ENCODE measurements at places on chromosomes 7 and 10. TPM values are rescaled to one million over a fixed set of nuclear protein-coding genes. Genes with fewer than 3 reads are reported as not detected.

GRCh38 chr7:35550831-35551230 lies 144.1 kb downstream of the HERPUD2 start:
- H3K4me1 ChIP-seq = no peaks in the 10 kb centered on the region
- no peaks in the 10 kb centered on the region for H3K27me3 ChIP-seq
- no peak for DNase-seq
- no peak overlapping the region for H3K27ac ChIP-seq
- no peak overlapping the region for H3K4me3 ChIP-seq

The RAB19 gene
- not detected for total RNA-seq

The TMEM140 gene
- 55.7 TPM for total RNA-seq

DNA sequence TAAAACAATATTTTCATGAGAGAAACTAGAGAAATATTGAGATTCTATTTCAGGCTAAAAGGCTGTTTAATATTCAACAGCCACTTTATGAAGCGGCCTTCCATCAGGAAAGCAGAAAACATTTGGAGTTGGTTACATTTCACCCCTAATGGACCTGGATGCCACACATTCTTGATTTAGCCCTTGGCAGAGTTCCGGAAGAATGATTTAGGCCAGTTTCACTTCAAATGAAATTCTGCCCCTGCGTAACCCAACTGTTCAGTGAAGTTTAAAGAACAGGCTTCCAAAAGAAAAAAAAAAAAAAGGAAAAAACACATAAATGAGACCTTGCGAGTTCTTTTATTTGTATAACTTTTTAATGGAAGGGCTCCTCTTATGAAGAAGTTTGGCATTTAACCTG lies 239.2 kb upstream of the AKR1E2 start:
- no peaks in the 10 kb centered on the region for H3K27me3 ChIP-seq
- DNase-seq = no peak
- H3K4me3 ChIP-seq = no peak overlapping the region

The CPN1 gene
- total RNA-seq = not detected

- H3K4me1 ChIP-seq = no peaks in the 10 kb centered on the region
- no peak for DNase-seq
- H3K27me3 ChIP-seq = no peaks in the 10 kb centered on the region
- no peaks in the 10 kb centered on the region for H3K36me3 ChIP-seq
- H3K4me3 ChIP-seq = no peak overlapping the region
These were observed 198.3 kb downstream of the RPS24 start for GRCh38 chr10:78231939-78232338.

- DNase-seq = no peak
- no peaks in the 10 kb centered on the region for H3K27me3 ChIP-seq
- no peak overlapping the region for H3K27ac ChIP-seq
- no peaks in the 10 kb centered on the region for H3K4me1 ChIP-seq
- H3K36me3 ChIP-seq = no peaks in the 10 kb centered on the region
These were observed 12.5 kb downstream of the SFRP5 start for GRCh38 chr10:97759158-97759887.

DNA sequence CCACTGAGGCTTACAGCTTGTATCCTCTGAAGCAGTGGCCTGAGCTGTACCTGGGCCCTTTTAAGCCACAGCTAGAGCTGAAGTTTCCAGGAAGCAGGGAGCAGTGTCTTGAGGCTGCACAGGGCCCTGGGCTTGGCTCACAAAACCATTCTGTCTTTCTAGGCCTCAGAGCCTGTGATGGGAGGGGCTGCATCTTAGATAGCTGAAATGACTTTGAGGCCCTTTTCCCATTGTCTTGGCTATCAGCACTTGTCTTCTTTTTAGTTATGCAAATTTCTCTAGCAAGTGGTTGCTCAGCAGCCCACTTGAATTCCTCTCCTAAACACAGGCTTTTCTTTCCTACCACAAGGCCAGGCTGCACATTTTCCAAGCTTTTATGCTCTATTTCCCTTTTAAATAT lies 864.2 kb downstream of the REEP3 start:
- no peaks in the 10 kb centered on the region for H3K27me3 ChIP-seq
- no peak for DNase-seq
- no peaks in the 10 kb centered on the region for H3K36me3 ChIP-seq
- no peaks in the 10 kb centered on the region for H3K4me1 ChIP-seq
- H3K27ac ChIP-seq = no peak overlapping the region

GRCh38 chr7:129903935-129904334 lies 48.8 kb downstream of the UBE2H start:
- DNase-seq = no peak
- no peaks in the 10 kb centered on the region for H3K36me3 ChIP-seq
- H3K4me1 ChIP-seq = no peaks in the 10 kb centered on the region

DNA sequence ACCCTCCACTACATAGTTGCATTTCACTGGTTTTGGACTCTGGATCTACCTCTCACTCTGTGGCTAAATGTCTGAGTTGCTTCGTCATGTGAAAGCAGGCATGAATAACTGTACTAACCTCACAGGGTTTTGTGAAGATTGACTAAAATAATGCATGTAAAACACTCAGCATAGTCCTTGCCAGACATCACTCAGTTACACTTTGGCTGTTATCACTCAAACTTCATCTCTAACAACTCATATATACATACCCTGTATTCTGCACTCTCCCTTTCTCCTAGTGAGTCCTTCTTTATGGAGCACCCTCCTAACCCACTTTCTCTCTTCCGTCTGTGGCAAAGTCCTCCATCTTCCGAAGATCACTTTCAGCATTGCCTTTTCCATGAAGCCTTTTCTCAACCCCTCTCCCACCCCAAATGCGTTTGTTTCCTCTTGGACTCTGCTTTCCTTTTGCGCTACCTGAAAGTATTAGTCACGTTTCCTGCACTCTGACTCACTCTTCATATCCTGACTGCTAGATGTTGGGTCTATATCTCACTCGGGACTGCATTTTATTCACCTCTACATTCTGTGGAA lies 72.6 kb downstream of the OSBPL3 start:
- H3K27me3 ChIP-seq = no peaks in the 10 kb centered on the region
- H3K27ac ChIP-seq = no peak overlapping the region
- DNase-seq = no peak

- no peaks in the 10 kb centered on the region for H3K4me1 ChIP-seq
- H3K27ac ChIP-seq = peak overlapping the region; percentile 53
- no peaks in the 10 kb centered on the region for H3K36me3 ChIP-seq
- no peak overlapping the region for H3K4me3 ChIP-seq
- DNase-seq = no peak
- H3K27me3 ChIP-seq = no peaks in the 10 kb centered on the region
These were observed 3.5 kb upstream of the FRAT2 start for GRCh38 chr10:97338041-97338440.

GRCh38 chr7:158684329-158684728 lies 20.3 kb downstream of the NCAPG2 start:
- no peaks in the 10 kb centered on the region for H3K4me1 ChIP-seq
- no peaks in the 10 kb centered on the region for H3K27me3 ChIP-seq
- H3K27ac ChIP-seq = no peak overlapping the region
- DNase-seq = no peak

GRCh38 chr7:71267734-71268469 lies 136.0 kb downstream of the GALNT17 start:
- H3K27ac ChIP-seq = no peak overlapping the region
- no peaks in the 10 kb centered on the region for H3K4me1 ChIP-seq
- DNase-seq = no peak
- no peaks in the 10 kb centered on the region for H3K36me3 ChIP-seq
- H3K27me3 ChIP-seq = no peaks in the 10 kb centered on the region

The LIPN gene
- not detected for total RNA-seq

The TDRD1 gene
- total RNA-seq = 0.33 TPM

The TMEM176B gene
- 49.1 TPM for total RNA-seq

The TSPAN15 gene
- 65.0 TPM for total RNA-seq

DNA sequence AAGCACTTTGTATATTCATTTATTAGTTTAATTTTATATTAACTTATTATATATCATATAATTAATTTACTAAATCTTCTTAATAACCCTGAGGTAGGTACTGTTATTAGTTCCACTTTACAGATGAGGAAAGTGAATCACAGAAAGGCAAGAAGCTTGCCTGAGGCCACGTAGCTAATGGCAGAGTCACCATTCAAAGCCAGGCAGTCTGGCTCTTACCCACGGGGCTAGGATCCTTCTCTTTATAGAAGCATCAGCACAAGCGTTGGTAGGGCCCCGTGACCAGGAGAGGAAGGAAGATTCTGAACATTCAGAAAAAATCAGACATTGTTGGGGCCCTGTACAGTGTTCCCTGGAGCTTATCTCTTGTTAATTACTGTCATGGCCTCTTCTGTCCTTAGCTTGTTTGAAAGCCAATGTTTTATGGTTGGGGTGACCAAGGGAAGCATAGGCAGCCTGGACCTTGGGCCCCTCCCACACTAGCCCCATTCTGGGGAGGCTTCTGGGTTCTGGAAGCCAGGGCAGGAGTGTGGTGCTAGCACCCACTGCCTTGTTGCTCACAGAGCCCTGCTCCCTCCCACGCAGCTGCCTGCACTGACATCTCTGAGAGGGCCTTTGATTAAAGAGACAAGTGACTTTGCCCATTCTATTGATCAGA lies 31.1 kb upstream of the SLF2 start:
- no peak overlapping the region for H3K4me3 ChIP-seq
- DNase-seq = no peak
- H3K27me3 ChIP-seq = no peaks in the 10 kb centered on the region
- H3K4me1 ChIP-seq = no peaks in the 10 kb centered on the region
- no peaks in the 10 kb centered on the region for H3K36me3 ChIP-seq

DNA sequence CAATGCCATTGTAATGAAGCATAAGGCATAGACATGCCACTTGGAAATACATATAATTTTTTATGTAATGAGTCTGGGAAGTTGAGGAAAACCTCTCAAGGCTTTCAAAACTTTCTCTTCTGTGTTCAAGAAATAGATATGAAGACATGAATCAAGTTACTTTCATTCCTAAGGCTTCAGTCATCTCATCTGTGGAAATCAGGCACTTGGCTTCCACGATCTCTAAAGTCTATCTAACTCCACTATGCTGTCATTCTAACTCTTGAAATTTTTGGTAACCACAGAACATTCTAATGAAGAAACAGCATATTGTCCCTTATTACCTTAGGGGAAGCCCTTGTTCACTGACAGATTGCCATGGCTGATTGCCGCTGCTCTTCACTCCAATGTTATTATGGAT lies 242.6 kb downstream of the CNTNAP2 start:
- DNase-seq = no peak
- no peaks in the 10 kb centered on the region for H3K4me1 ChIP-seq
- H3K36me3 ChIP-seq = no peaks in the 10 kb centered on the region
- H3K27ac ChIP-seq = no peak overlapping the region

The SLC16A9 gene
- 0.33 TPM for total RNA-seq

GRCh38 chr10:117374506-117375359 lies 507 bp downstream of the PDZD8 start:
- no peaks in the 10 kb centered on the region for H3K27me3 ChIP-seq
- peak overlapping the region; percentile 96 for H3K27ac ChIP-seq
- H3K36me3 ChIP-seq = no peaks in the 10 kb centered on the region
- peaks cover 7% of the 10 kb centered on the region for H3K4me1 ChIP-seq

DNA sequence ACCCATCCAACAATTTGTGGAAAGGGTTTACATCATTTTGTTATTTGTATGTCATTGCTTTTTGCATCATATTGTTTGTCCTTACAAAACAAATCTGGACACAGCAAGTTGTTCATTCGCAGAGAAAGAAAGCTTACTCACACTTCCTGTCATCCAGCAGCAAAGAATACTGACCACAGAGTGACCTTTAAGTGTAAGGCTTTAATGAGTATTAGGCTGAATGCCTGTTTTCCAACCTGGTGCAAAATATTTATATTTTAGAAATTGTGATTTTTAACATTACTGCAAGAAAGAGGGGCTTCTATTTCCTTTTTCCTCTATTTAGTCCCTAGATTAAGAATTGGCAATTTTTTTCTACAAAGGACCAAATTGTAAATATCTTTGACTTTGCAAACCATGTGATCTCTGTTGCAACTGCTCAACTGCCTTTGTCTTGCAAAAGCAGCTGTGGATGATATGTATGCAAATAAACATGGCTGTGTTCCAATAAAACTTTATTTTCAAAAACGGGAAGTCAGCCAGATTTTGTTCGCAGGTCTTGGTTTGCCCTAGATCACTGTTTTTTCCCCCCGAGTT lies 27.8 kb upstream of the ITGB1 start:
- H3K27ac ChIP-seq = peak overlapping the region; percentile 64
- no peaks in the 10 kb centered on the region for H3K27me3 ChIP-seq
- no peaks in the 10 kb centered on the region for H3K36me3 ChIP-seq
- no peaks in the 10 kb centered on the region for H3K4me1 ChIP-seq

GRCh38 chr10:103504181-103504783 lies 10.8 kb downstream of the NEURL1 start:
- H3K4me3 ChIP-seq = no peak overlapping the region
- no peak for DNase-seq
- H3K27me3 ChIP-seq = no peaks in the 10 kb centered on the region

The ENTPD1 gene
- 18.4 TPM for total RNA-seq

- no peaks in the 10 kb centered on the region for H3K36me3 ChIP-seq
- no peak overlapping the region for H3K4me3 ChIP-seq
These were observed 27.4 kb upstream of the CAPZA2 start for GRCh38 chr7:116834815-116835504.

The CRHR2 gene
- total RNA-seq = under 0.01 TPM

The ZNF804B gene
- total RNA-seq = 0.33 TPM

DNA sequence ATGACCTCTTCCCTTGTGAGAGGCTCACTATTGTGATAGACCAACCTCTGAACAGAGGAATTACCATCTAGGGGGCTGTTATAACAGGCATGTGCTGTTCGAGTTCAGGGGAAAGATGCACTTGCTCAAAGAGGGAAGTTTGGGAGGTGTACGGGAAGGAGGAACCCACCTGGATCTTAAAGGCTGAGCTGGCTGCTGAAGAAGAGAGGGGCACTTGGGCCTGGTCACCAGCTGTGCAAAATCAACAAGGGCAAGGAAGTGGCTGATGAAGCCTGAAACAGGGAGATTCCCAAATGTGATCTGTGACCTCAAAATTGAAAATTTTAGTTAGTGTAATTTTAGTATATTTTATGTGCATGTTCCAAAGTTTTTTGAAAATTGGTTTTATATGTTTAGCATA lies 407.2 kb downstream of the AUTS2 start:
- H3K27me3 ChIP-seq = no peaks in the 10 kb centered on the region
- H3K4me3 ChIP-seq = no peak overlapping the region

GRCh38 chr7:2312267-2312929 lies 1.8 kb downstream of the SNX8 start:
- no peak overlapping the region for H3K4me3 ChIP-seq
- H3K36me3 ChIP-seq = no peaks in the 10 kb centered on the region
- DNase-seq = no peak
- H3K27me3 ChIP-seq = no peaks in the 10 kb centered on the region
- peak overlapping the region; percentile 45 for H3K27ac ChIP-seq

- no peak overlapping the region for H3K27ac ChIP-seq
- no peaks in the 10 kb centered on the region for H3K27me3 ChIP-seq
- no peaks in the 10 kb centered on the region for H3K36me3 ChIP-seq
- no peaks in the 10 kb centered on the region for H3K4me1 ChIP-seq
These were observed 142.5 kb downstream of the GNAT3 start for GRCh38 chr7:80369321-80369720.

The FAM25C gene
- not detected for total RNA-seq

The STEAP2 gene
- 81.9 TPM for total RNA-seq

The ITPRID1 gene
- not detected for total RNA-seq

- no peaks in the 10 kb centered on the region for H3K27me3 ChIP-seq
- H3K4me1 ChIP-seq = no peaks in the 10 kb centered on the region
- no peak overlapping the region for H3K27ac ChIP-seq
- no peak for DNase-seq
- no peaks in the 10 kb centered on the region for H3K36me3 ChIP-seq
These were observed 234.4 kb upstream of the SLC26A5 start for GRCh38 chr7:103680161-103681144.

- H3K36me3 ChIP-seq = no peaks in the 10 kb centered on the region
- H3K4me1 ChIP-seq = no peaks in the 10 kb centered on the region
- H3K27me3 ChIP-seq = no peaks in the 10 kb centered on the region
- H3K27ac ChIP-seq = no peak overlapping the region
- H3K4me3 ChIP-seq = no peak overlapping the region
These were observed 178.9 kb downstream of the ADK start for GRCh38 chr10:74329873-74330272.

The SLC18A3 gene
- total RNA-seq = not detected

The CFAP69 gene
- 13.0 TPM for total RNA-seq

The CLDN3 gene
- 81.6 TPM for total RNA-seq

GRCh38 chr7:137908106-137908505 lies 61.3 kb upstream of the DGKI start:
- no peak for DNase-seq
- H3K4me1 ChIP-seq = no peaks in the 10 kb centered on the region

Measured in breast epithelium (tissue), 4 donors.